A549 (cell line): ENCODE measurements at places on chromosomes 6 and 20.

GRCh38 chr20:37999526-38000263, 33.6 kb downstream of the TTI1 start:
- DNase-seq = no peak

GRCh38 chr6:5337573-5337972, 76.3 kb downstream of the FARS2 start:
- no peak for DNase-seq

DNA sequence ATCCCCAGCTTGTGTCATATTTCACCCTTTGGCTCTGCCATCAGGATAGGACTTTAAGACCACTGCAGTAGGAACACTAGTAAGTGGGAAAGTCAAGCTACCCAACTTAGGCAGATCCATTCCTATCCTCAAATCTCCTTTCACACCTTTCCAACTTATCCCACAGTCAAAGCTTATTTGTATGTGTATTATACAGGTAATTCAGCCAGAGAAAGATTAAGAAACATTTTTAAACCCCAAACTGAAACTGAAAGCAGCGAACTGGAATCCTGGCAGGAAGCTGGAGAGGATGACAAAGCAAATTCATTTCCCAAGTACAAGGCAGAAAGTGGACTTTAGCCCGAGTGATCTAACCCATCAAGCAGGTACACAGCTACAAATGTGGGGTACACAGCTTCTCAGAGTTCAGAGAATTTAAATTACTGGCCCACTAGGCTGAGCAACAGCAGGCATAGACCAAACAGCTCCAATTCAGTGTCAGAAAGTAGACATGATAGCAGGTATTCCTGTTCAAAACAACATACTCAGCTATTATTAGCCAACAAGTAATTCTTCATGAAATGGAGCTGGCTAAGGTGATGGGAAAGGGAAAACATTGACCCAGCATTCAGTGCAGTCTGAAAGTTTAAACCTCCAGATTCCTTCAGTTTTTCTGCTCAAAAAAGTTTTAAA, 39.1 kb downstream of the ILRUN start:
- DNase-seq = peak; percentile 86

- DNase-seq = no peak
Observed at GRCh38 chr6:106134087-106134770, 48.1 kb downstream of the PRDM1 start.

DNA sequence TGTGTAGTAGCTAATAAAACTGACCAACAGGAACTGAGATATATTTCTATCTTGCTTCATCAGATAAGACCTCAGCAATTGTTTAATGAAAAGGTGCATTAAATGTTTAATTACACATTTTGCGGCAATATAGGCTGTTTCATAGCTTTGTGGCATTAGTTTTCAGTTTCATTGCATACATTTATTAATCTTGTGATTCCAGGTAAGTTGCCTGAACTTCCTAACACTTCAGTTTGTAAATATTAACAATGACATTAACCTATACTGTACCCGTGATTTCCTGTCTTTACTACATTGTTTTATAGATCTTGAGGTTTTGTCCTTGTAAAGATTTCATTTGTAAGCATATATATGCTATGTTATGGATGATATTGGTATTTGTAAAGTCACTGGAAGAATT, 66.5 kb downstream of the PKIB start:
- no peak for DNase-seq

DNA sequence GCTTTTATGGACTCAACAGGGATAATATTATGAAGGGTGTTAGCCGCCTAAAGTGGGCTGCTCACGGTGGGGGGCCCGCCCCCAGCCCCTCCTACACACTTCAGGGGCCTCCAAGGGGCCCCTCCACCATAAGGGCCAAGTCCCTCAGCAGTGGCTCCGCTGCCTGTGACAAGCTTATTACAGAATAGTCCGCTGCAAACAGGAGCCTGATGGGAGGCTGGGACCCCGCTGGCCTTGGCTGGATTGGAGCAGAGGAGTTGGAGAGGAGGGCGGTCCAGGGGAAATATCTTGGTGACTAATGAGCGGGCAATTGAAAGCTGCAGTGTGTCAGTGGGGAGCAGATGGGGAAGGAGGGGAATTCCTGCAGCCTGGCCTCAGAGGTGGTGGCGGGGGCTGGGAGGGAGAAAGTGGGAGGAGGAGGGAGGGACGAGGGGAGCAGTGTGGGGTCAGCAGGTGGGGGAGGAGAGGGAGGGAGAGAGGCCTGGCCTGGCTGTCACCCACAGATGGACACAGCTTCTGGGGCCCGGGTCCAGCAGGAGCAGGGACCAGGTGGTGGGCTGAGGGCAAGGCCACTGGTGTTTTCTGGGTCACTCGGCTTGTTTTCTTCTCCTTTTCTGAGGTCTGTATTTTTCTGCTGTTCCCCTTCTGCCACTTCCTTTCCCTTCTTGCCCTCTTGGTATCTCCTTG, 57.6 kb upstream of the FOXP4 start:
- DNase-seq = no peak

GRCh38 chr6:105545228-105545920, 142.5 kb upstream of the PREP start:
- no peak for DNase-seq

GRCh38 chr20:19354950-19355349, 142.5 kb downstream of the SLC24A3 start:
- DNase-seq = no peak

GRCh38 chr6:84278321-84278998, 51.0 kb upstream of the CEP162 start:
- DNase-seq = no peak

DNA sequence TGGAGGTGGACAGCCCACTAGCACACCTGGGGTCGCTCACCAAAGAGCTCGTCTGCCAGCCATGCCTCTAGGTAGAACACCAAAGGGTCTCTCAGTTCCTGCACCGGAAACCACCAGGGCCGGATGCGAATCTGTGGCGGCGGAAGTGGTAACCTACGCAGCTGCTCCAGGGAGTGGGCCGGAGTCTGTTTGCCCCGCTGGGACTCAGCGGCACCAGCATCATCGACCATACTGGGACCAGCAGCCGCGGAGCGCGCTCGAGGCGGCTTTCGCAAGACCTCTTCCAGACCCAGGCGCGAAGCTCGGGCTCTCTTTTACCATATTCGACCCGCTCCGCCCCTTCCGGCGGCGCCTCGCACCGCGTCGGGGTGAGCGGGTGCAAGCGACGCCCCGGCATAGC, at the start of gene OOEP:
TSS of gene OOEP (minus strand) at position 335 of the 400 bp plus-strand sequence. CDS start at position 230, 105 bp downstream.
- no peak for DNase-seq

DNA sequence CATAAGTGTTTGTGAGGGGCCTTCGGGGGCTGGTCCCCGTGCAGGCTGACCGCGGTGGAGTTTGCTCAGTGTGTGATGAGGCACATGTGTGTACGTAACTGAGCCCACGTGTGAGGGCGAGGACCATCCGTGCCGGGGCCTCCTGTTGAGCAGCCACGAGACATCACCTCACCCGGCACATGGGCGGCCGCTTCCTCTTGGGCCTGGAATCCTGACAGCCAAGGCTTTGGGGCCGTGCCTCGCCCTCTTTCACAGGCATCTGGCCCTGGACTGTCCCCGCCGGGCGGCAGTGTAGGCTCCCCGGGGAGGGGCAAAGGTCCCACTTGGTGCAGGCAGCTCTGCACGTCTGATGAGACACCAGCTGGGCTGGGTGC, 202.3 kb downstream of the DLL1 start:
- no peak for DNase-seq

- peak; percentile 33 for DNase-seq
Observed at GRCh38 chr6:83183082-83183828, 9.8 kb downstream of the PGM3 start.

DNA sequence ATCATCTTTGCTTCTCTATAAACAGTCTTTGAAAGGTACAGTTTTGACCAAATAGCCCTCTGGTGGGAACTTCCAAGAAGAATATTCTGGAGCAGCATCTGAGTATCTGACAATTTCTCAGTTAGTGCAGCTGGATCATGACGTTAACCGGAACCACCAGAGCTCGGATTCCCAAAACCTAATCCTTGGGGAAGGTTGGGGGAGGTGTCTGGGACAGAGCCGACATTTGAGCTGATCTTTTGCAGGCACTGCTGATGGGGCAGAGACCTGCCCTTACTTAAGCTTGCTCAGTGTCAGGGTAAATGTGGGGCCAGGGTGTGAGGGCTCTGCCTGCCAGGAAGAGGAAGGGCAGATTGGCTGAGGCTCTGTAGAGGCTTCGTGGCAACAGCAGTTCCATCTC, 416.6 kb downstream of the DHX35 start:
- DNase-seq = no peak
